ENCODE measurements at places on chromosomes 1 and 21.
A peak's percentile ranks its signal among the peaks of the same experiment; 100 is the strongest.

GRCh38 chr1:109984456-109985246 is at the start of gene AHCYL1:
Gene AHCYL1 (plus strand): TSS chr1:109984765. CDS start chr1:109985053, 288 bp downstream.
- DNase-seq, result peak; percentile 99

DNA sequence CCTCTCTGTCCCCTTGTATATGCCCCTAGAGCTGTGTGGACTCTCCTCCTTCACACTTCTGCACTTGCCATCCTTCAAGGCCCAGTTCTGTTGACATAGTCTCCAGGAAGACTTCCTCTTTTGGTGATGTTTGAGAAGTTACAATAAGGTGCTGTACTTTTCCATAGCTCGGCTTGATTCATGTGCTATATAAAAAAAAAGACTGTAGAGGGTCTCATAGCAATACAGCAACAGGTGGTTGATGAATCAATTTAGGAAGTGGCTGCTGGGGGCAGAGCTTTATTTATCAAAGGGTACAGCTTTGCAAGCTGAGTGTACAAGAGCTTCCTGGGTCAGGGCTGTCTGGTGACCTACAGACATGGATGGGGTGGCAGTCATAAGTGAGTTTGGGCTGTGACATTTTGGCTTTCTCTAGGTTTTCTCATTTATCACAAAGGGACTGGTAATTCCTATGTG is 102.7 kb downstream of the RUNX1 start:
- no peak for DNase-seq

DNA sequence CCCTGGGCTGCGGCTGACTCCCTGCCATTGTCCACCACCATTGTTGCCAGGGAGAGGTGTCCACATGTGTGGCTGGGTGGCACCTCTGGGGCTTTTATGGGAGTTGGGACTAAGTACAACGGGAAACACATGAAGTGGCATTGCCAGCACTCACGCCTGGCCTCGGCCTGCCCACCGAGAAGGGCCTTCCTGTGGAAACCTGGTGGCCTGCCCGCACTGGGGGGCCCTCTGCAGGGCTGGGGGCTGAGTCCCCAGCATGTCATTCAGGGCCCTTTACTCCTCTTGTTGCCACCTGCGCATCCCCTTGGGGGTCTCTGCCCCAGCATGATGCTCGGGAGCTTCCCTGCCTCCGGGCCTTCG is 35.5 kb upstream of the RUNX3 start:
- no peak for DNase-seq

GRCh38 chr1:173779936-173780335 is 44.5 kb upstream of the DARS2 start:
- DNase-seq, result peak; percentile 37

GRCh38 chr1:94820936-94821335 is 779 bp downstream of the SLC44A3 start:
- DNase-seq, result no peak

DNA sequence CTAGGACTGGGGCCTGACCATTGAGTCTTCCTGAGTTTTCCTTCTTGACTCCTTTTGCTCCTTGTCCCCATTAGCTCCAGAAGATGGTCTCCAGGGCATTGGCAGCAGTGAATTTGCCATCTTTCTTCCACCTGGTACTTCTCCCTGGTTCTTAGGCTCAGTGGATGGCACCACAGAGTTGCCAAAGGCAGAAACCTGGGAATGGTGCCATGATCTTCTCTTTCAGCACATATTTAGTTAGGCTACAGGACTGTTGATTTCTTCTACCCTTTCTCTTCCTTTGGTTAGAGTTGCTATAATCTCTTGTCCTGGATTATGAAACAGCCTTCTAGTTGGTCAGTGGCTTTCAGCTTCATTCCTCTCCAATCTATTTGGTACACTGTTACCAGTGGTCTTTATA is 6.2 kb downstream of the ZBTB40 start:
- DNase-seq, result no peak

GRCh38 chr1:63917571-63918417 is 144.0 kb downstream of the ROR1 start:
- no peak for DNase-seq

DNA sequence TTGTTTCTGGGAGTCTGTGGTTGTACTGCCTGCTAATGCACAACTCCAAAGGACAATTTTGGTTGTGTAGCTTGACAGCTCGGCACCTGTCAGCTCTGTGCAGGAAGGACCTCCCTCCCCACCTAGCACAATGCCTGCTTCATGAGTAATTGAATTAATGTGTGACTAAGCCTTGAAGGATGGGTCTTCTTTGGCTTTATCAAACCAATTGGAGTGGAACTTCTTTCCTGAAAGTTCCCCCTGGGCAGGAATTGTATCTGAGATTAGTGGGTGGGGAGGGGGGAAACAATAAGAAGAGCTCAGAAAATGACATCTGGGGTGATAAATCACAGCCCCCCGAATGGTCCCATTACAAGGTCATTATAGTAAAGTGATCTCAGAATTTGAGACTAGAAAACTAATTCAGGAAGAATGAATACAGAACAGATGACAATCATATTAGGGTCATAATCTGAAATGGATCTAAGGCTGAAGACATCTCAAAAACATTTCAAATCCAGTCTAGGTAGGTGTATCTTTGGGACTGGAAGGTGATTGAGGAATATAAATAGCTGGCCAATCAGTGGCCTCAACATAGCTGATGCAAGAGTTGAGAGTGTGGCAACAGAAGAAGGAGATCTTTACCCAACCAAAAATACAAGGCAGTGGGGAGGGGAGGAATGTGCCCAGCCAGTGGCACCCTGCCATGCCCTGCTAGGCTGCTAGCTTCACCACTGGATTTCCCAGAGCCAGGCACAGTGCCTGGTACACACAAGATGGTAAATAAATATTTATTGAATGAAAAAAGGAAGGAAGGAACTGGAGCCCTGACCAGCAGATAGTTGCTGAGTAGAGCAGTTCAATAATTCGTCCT is 10.1 kb upstream of the SESN2 start:
- DNase-seq, result peak; percentile 78

All from fibroblast of skin of abdomen (primary cell).